ENCODE measurements at places on chromosomes 2 and 18.

- DNase-seq = peak; percentile 39
- no peaks in the 10 kb centered on the region for H3K36me3 ChIP-seq
- no peak overlapping the region for H3K27ac ChIP-seq
- peaks cover 14% of the 10 kb centered on the region for H3K4me1 ChIP-seq
- no peaks in the 10 kb centered on the region for H3K27me3 ChIP-seq
These were observed 105.4 kb downstream of the FHOD3 start for GRCh38 chr18:36402765-36403396.

GRCh38 chr2:187461294-187462261 lies 13.5 kb upstream of the CALCRL start:
- peaks cover 2% of the 10 kb centered on the region for H3K27me3 ChIP-seq
- H3K36me3 ChIP-seq = no peaks in the 10 kb centered on the region
- DNase-seq = peak; percentile 35
- H3K27ac ChIP-seq = no peak overlapping the region

DNA sequence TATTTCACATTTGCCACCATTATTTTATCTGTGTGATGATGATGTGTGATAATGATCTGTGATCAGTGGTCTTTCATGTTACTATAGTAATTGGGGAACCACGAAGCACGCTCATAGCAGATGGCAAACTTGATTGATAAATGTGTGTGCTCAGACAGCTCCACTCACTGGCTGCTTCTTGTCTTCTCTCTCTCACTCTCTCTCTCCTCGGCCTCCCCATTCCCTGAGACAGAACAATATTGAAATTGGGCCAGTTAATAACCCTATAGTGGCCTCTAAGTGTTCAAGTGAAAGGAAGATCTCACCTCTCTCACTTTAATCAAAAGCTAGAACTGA lies 60.7 kb upstream of the RAPGEF4 start:
- peaks cover 30% of the 10 kb centered on the region for H3K27me3 ChIP-seq
- peaks cover 8% of the 10 kb centered on the region for H3K4me1 ChIP-seq
- no peak for DNase-seq

GRCh38 chr2:153519257-153519875 lies 40.8 kb upstream of the RPRM start:
- no peaks in the 10 kb centered on the region for H3K27me3 ChIP-seq
- no peak overlapping the region for H3K4me3 ChIP-seq
- no peak overlapping the region for H3K27ac ChIP-seq
- peaks cover 25% of the 10 kb centered on the region for H3K36me3 ChIP-seq

GRCh38 chr2:160606341-160606740 lies 112.7 kb upstream of the RBMS1 start:
- H3K4me3 ChIP-seq = no peak overlapping the region
- H3K36me3 ChIP-seq = no peaks in the 10 kb centered on the region
- H3K27ac ChIP-seq = no peak overlapping the region
- H3K4me1 ChIP-seq = peaks cover 16% of the 10 kb centered on the region
- no peak for DNase-seq

DNA sequence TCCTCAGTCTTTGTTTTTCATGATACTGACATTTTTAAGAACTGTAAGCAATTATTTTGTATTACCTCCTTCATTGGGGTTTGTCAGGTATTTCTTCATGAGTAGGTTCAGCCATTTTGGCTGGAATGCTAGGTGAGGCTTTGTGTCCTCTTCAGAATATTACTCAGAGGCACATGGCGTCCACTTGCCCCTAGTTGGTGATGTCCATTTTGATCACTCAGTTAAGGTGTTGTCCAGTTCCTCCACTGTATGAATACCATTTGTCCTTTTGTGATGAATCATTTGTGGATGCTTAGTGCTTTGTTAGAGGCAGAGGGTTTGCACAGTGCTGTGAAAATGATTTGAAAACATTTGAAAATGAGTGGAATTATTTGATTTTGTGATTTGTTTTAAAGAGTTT lies 4.7 kb downstream of the IL1RL2 start:
- H3K27ac ChIP-seq = no peak overlapping the region
- DNase-seq = no peak
- peaks cover 35% of the 10 kb centered on the region for H3K27me3 ChIP-seq
- peaks cover 2% of the 10 kb centered on the region for H3K36me3 ChIP-seq
- H3K4me3 ChIP-seq = no peak overlapping the region
- H3K4me1 ChIP-seq = peaks cover 3% of the 10 kb centered on the region

DNA sequence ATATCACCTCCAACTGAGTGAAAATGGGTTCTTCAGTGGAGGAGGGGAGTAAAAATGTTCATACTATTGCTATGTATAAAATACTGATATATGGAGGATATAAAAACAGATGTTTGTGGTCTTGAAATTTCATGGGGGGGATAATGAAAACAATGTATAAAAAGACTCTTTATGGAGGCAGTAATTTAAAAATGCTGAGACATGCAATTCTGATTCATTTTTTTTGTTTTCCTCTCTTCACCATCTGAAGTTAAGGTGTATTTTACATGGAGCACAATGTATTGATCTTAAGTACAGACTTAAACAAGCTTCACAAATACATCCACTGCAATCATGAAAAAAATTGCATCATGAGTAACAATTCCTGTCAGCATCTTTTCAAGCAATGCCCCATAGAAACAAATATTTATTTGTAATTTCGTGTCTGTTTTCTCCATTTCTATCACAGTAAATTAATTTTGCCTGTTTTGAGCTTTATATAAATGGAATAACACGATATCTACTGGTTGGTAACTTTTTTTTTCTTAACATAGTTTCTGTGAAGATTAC lies 393.2 kb upstream of the ZNF804A start:
- no peaks in the 10 kb centered on the region for H3K36me3 ChIP-seq
- H3K4me3 ChIP-seq = no peak overlapping the region
- H3K27ac ChIP-seq = no peak overlapping the region
- H3K27me3 ChIP-seq = no peaks in the 10 kb centered on the region

- no peaks in the 10 kb centered on the region for H3K36me3 ChIP-seq
- peaks cover 31% of the 10 kb centered on the region for H3K27me3 ChIP-seq
- H3K4me1 ChIP-seq = peaks cover 25% of the 10 kb centered on the region
- no peak for DNase-seq
- no peak overlapping the region for H3K4me3 ChIP-seq
These were observed 936.6 kb upstream of the FANCL start for GRCh38 chr2:59177748-59178147.

GRCh38 chr2:86476092-86476491 lies 34.9 kb downstream of the KDM3A start:
- H3K27ac ChIP-seq = no peak overlapping the region
- no peaks in the 10 kb centered on the region for H3K27me3 ChIP-seq
- no peak overlapping the region for H3K4me3 ChIP-seq
- no peak for DNase-seq

DNA sequence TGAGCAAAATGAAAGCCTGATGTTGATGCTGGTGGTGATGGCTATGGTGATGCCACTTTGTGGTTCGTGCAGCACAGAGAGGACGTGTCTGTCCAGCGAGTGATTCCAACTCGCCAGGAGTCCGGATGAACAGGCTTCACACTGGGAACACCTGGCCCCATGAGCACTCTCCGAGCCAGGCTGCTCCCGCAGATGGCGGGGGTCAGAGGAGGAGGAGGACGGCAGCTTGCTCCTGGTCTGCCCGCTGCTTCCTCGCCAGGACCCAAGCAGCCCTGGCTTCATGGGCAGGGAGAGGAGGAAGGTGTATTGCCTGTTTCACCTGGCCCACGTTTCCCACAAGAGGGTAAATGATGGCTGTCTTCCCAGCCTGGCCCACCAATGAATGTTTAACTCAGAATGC lies 121.6 kb downstream of the MTCL1 start:
- peaks cover 26% of the 10 kb centered on the region for H3K36me3 ChIP-seq
- no peak overlapping the region for H3K4me3 ChIP-seq
- peaks cover 19% of the 10 kb centered on the region for H3K4me1 ChIP-seq
- DNase-seq = no peak
- 0 out of 2 replicates have a peak overlapping the region, but pooled peaks have one; percentile 19 for H3K27ac ChIP-seq
- no peaks in the 10 kb centered on the region for H3K27me3 ChIP-seq

DNA sequence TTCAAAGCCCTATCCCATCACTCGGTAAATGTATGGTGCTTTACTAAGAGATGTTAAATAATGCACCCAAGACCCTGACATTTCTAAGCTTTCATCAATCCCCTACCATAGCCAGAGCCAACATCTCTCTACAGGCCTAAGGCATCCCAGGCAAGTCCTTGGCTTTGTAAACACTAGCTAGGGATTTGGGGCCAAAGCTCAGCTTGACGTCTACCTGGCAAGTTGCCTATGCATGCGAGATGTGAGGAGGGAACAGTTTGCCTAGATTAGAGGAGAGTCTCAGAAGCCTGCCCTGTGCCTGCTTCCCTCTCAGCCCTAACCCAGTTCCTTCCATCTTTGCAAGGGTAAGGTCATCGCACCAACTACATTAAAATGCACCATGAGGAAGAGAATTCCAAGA lies 221.5 kb upstream of the NCKAP5 start:
- peaks cover 7% of the 10 kb centered on the region for H3K4me1 ChIP-seq
- no peaks in the 10 kb centered on the region for H3K27me3 ChIP-seq
- no peak overlapping the region for H3K27ac ChIP-seq
- peaks cover 4% of the 10 kb centered on the region for H3K36me3 ChIP-seq
- DNase-seq = no peak
- H3K4me3 ChIP-seq = no peak overlapping the region

DNA sequence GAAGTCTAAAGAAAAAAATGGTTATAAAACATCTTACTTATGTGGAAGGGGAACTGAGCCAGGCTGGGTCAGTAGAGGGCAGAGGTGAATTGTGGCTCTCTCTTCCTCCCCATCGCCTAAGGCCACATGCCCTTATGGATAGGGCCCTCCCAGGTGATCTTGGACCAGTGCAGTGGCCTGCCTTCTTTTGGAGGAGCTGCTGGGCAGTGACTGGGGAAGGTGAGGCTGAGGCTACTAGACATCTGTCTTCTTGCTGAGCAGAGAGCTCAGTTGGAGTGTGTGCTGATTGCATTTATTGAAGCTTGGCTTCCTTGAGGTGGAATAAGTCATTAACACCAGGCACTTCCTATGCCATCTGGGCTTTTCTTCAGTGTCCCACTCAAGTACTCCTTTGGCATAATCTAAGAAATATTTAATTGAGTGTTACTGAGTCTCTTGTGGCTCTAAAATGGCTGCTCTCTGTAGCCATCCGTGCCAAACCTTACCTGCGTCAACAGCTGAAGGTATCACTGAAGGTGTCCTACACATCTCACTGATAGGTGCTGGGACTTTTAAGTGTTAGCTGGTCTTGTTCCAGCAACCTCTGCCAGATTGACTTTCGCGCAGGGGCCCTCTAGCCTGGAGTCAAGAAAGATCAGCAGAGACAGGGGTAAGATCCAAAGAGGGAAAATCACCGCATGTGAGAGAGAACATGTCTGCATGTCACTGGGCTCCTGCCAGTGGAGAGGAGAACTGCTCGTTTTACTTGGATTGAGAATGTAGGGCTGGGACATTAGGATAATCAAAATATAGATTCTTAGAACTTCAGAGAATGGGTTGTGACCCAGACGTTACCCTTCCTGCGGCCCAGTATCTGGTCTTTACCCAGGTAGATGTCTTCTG lies 256.1 kb downstream of the LTBP1 start:
- H3K27ac ChIP-seq = 0 out of 2 replicates have a peak overlapping the region, but pooled peaks have one; percentile 41
- no peaks in the 10 kb centered on the region for H3K27me3 ChIP-seq
- no peak for DNase-seq
- no peak overlapping the region for H3K4me3 ChIP-seq
- H3K36me3 ChIP-seq = peaks cover 3% of the 10 kb centered on the region

DNA sequence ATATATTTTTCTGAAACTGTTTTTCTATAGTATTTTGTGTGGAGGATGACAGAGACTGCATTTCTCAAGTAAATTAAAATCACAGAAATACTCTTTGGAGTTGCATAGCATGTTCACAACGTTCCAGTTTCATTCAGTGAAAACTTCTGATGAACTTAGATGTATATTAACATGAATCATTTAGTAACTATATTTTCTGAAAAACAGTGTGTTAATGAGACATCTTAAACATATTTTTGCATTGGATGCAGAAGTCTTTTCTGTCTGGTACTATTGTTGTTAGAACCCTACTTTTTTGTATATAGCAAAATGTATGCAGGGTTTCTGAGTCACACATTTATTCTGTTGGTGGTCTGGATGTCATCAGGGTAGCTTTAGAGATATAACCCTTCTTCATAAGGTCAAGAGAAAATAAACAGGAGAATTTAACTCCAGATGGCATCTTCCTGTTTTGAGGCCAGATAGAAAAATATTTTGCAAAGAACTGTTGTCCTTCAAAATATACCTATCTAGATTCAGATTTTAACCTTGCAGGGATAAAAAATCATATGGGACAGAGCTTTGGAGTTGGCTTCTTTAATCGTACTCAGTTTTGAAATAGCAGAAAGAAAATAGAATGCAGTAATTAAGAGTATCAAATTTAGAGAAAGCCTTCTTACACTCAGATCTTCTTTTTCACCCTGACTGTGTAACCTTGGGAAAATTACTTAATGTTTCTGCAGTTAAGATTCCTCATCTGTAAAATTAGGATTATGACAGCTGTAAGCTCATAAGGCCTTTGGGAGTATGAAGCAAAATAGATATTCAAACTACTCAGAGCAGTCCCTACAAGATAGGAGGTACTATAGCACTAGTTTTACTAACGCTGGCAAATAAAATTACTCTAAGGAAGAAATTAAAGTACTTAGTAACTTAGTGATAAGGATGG lies 5.3 kb downstream of the COL3A1 start:
- H3K36me3 ChIP-seq = no peaks in the 10 kb centered on the region
- peaks cover 4% of the 10 kb centered on the region for H3K4me1 ChIP-seq
- no peaks in the 10 kb centered on the region for H3K27me3 ChIP-seq
- H3K27ac ChIP-seq = no peak overlapping the region

DNA sequence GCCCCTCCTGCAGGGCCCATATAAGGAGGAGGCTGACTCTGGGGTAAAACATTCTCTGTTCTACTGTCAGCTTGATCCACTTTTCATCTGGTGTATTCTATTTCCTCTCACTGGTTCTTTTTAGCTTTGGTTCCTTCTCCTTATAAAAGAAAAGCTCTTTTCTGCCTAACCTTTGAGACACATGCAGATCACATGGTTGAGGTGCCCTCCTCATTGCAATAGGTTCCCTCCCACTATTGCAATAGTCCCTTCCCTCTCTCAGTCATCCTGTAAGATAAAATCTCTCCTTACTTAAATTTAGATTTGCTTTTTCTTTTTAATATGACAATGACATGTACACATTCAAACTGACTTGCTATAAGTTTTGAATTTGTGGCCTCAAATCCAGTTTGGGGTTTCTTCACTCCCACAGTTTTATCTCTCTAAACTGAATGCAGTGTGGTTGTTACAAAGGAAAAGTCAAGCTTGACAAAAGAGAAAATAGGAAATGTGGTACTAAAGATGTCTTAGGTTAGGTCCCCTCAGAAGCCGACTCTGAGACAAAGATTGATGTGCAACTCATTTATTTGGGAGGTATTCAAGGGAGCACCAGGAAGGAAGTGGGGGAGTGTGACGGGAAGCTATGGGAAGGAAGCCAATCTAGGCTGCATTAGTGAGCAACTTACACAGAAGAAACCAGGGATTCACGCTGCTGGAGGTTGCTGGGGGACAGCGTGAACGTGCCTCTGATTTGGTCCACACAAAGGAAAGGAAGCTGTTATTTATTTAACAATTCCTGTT lies 127.6 kb upstream of the LINC00305 start:
- H3K27ac ChIP-seq = peak overlapping the region; percentile 21
- DNase-seq = no peak
- peaks cover 53% of the 10 kb centered on the region for H3K36me3 ChIP-seq

All from WTC11 (cell line).